Peyer's patch (tissue), 4 donors: ENCODE measurements at places on chromosomes 11 and 22. TPM values are rescaled to one million over a fixed set of nuclear protein-coding genes. Genes with fewer than 3 reads are reported as not detected.

- DNase-seq, result peak; percentile 5
- H3K36me3 ChIP-seq, result no peaks in the 10 kb centered on the region
- H3K4me1 ChIP-seq, result no peaks in the 10 kb centered on the region
- no peak overlapping the region for H3K4me3 ChIP-seq
- H3K27ac ChIP-seq, result no peak overlapping the region
Measured at GRCh38 chr11:70506986-70507385, 108.7 kb downstream of the CTTN start.

DNA sequence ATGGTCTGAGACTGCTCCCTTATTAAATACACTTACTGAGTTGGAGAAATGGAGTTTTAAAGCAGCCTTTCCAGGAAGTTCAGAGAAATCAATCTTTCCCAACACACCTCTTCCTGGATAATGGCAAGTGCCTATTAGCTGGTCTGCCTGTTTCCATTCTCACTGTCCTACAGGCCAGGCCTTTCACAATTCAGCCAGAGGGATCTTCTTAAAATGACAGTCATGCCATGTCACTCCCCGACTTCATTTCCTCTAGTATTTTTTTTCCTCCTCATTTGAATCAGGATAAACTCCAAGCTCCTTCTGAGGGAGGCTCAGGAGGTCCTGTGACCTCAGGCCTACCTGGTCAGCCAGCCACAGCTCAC, 62.6 kb downstream of the FDX1 start:
- no peaks in the 10 kb centered on the region for H3K36me3 ChIP-seq
- H3K4me3 ChIP-seq, result no peak overlapping the region
- no peaks in the 10 kb centered on the region for H3K4me1 ChIP-seq

- DNase-seq, result no peak
- no peaks in the 10 kb centered on the region for H3K4me1 ChIP-seq
- no peak overlapping the region for H3K4me3 ChIP-seq
- H3K27ac ChIP-seq, result no peak overlapping the region
- H3K36me3 ChIP-seq, result no peaks in the 10 kb centered on the region
Measured at GRCh38 chr11:11988099-11988651, 20.3 kb downstream of the DKK3 start.

The MS4A1 gene
- 18.5 TPM for total RNA-seq

The GGT5 gene
- 13.0 TPM for total RNA-seq

The TPST2 gene
- 47.9 TPM for total RNA-seq
